Activated CD4-positive, alpha-beta memory T cell treated with anti-CD3 and anti-CD28 coated beads, Interleukin-2, amount 10 ng/mL, durations not matched to agents 7 days and 5 days (primary cell): ENCODE measurements at places on chromosomes 7 and 10. TPM values are rescaled to one million over a fixed set of nuclear protein-coding genes. Genes with fewer than 3 reads are reported as not detected.

DNA sequence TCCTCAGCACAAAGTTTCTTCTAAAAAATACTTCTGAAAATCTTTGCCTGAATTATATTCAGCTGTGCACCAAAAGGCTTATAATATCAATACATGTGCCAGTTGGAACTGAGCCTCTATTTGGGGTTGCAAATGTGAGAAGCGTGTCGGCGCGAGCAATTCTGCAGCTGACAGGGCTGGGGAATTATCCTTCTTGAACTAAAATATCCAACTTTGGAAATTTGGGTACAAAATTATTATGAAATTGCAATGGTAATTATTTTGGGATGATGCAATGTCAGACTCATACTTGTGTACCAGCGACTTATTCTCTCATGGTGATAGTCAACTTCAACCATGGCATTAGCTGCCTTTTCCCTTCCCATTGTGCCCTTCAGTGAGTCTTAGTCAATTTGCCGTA, 507.0 kb upstream of the KLF6 start:
- DNase-seq: no peak
- no peaks in the 10 kb centered on the region for H3K27me3 ChIP-seq
- no peak overlapping the region for H3K27ac ChIP-seq
- H3K4me1 ChIP-seq: no peaks in the 10 kb centered on the region
- no peaks in the 10 kb centered on the region for H3K36me3 ChIP-seq

- no peaks in the 10 kb centered on the region for H3K36me3 ChIP-seq
- H3K27me3 ChIP-seq: no peaks in the 10 kb centered on the region
- no peak for DNase-seq
- H3K4me1 ChIP-seq: no peaks in the 10 kb centered on the region
- no peak overlapping the region for H3K4me3 ChIP-seq
Measured at GRCh38 chr7:46175221-46175620, 254.1 kb upstream of the IGFBP3 start.

GRCh38 chr7:99036546-99037111, 107.3 kb downstream of the SMURF1 start:
- no peak overlapping the region for H3K27ac ChIP-seq
- H3K36me3 ChIP-seq: peaks cover 68% of the 10 kb centered on the region
- H3K4me3 ChIP-seq: no peak overlapping the region
- no peak for DNase-seq

Gene SSC4D
- not detected for total RNA-seq

DNA sequence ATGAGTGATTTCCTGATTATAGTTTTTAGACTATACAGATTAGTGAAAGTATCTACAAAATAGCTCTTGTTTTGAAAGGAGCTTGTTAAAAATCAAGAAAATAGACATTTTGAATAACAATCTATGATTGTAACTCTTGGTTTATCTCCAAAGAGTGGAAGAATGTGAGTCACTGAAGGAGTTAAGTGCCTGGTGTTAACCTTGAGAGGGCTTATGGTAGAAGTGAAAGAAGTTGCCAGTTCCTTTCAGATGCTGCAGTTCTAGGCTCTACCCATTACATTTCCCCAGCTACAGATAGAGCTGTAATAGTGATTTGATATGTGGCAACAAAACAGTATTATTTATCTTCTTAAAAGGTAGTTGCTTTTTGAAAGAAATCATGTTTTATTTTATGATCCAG, 12.7 kb downstream of the NRBF2 start:
- DNase-seq: no peak
- H3K27ac ChIP-seq: no peak overlapping the region
- no peaks in the 10 kb centered on the region for H3K27me3 ChIP-seq

- no peaks in the 10 kb centered on the region for H3K27me3 ChIP-seq
- DNase-seq: no peak
- H3K36me3 ChIP-seq: no peaks in the 10 kb centered on the region
- no peak overlapping the region for H3K4me3 ChIP-seq
- H3K27ac ChIP-seq: no peak overlapping the region
- no peaks in the 10 kb centered on the region for H3K4me1 ChIP-seq
Measured at GRCh38 chr7:103875718-103876117, 113.7 kb downstream of the RELN start.

DNA sequence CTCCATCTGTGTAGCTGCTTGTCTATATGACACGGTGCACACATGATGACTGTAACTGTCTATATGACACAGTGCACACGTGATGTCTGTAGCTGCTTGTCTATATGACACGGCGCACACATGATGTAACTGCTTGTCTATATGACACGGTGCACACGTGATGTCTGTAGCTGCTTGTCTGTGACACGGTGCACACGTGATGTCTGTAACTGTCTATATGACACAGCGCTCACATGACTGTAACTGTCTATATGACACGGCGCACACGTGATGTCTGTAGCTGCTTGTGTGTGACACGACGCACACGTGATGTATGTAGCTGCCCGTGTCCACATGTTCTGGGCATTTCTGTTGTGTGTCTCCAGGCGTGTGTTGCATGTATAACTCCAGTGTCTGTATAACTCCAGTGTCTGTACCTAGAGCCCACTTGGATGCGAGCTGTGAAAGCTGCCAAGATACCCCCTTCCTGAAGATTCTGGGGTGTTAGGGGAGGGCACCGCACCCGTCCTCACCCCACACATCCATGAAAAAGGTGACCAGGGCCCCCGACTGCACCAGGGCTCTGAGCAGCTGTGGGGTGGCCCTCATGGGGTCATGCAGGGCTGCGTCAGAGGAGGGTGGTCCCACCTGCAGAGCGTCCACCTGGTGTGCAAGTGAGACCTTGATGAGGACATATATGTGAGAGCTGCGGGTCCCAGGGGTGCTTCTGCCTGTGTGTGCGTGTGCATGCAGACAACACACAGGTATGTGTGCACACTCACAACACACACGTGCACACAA, 137.9 kb downstream of the ELFN1 start:
- DNase-seq: peak; percentile 9
- H3K27me3 ChIP-seq: peaks cover 2% of the 10 kb centered on the region
- H3K4me1 ChIP-seq: no peaks in the 10 kb centered on the region
- no peak overlapping the region for H3K4me3 ChIP-seq
- H3K27ac ChIP-seq: no peak overlapping the region

Gene SFTPA1
- total RNA-seq: not detected

GRCh38 chr10:113993489-113993991, 50.1 kb upstream of the ADRB1 start:
- peaks cover 66% of the 10 kb centered on the region for H3K27me3 ChIP-seq
- no peaks in the 10 kb centered on the region for H3K36me3 ChIP-seq
- peaks cover 11% of the 10 kb centered on the region for H3K4me1 ChIP-seq
- H3K27ac ChIP-seq: no peak overlapping the region
- DNase-seq: no peak

Gene CYP26A1
- total RNA-seq: not detected

- no peaks in the 10 kb centered on the region for H3K36me3 ChIP-seq
- H3K27ac ChIP-seq: no peak overlapping the region
Measured at GRCh38 chr10:98910048-98910447, 325.6 kb downstream of the HPSE2 start.

GRCh38 chr10:48736596-48736995, 51.9 kb downstream of the WDFY4 start:
- H3K27ac ChIP-seq: no peak overlapping the region
- no peak overlapping the region for H3K4me3 ChIP-seq
- peaks cover 5% of the 10 kb centered on the region for H3K27me3 ChIP-seq

Gene DPYSL4
- total RNA-seq: 6.7 TPM

DNA sequence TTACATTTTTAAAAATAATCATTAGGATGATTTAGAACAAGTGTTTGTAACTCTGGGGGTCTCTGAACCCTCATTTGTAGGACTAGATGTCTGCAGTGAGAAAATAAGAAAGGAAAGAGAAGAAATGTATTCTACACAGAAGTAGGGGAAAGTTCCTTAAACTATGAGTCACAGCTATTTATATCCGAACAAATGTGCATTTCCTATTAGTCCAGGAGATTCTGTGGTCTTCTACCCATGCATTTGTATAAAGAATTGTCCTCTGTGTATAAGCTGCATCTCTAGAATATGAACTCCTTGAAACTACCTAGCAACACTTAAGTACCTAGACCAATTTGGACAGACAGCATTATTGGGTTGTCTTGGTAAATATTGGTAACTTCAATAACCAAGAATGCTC, 15.9 kb upstream of the CD36 start:
- H3K4me1 ChIP-seq: no peaks in the 10 kb centered on the region
- no peak overlapping the region for H3K4me3 ChIP-seq
- H3K27ac ChIP-seq: no peak overlapping the region
- H3K36me3 ChIP-seq: no peaks in the 10 kb centered on the region
- H3K27me3 ChIP-seq: no peaks in the 10 kb centered on the region
- no peak for DNase-seq

DNA sequence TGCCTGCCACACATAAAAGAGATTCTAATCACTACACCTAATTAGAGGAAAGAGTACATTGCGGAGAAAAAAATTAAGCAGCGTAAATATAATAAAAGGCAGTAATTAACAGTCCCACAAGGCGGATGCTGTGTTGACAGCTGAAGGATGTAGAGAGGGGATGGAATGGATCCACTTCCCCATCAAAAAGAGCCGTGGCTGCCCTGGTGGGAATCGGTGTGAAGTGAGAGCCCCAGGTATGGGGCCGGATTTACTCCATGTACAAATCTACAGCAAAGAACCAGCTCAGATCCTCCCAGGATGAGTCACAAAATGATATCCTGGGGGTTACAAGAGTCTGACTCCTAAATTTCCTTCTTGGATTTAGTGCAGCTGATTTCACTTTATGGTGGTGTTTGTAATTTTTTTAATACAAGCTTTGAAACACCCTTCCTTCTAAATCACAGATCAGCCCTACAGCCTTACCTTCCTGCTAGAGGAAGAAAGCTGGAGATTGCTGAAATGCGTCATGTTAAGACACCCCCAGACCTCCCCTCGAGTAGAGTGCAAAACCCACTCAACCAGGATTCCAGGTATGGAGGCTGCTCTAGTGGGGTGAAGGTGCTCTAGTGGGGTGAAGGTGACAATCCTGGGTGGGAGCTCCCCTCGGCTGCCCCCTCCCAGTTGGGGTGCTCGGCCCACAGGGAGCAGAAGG, 398.4 kb downstream of the PLXNA4 start:
- H3K27me3 ChIP-seq: no peaks in the 10 kb centered on the region
- no peak overlapping the region for H3K27ac ChIP-seq
- no peak for DNase-seq
- H3K36me3 ChIP-seq: no peaks in the 10 kb centered on the region
- no peaks in the 10 kb centered on the region for H3K4me1 ChIP-seq

Gene INMT
- 1.0 TPM for total RNA-seq

Gene DNAJB9
- total RNA-seq: 23.2 TPM

GRCh38 chr7:34916267-34916666, 121.0 kb downstream of the DPY19L1 start:
- no peak overlapping the region for H3K27ac ChIP-seq
- DNase-seq: no peak
- H3K27me3 ChIP-seq: peaks cover 16% of the 10 kb centered on the region
- no peaks in the 10 kb centered on the region for H3K36me3 ChIP-seq

Gene SH2D4B
- total RNA-seq: 0.15 TPM

DNA sequence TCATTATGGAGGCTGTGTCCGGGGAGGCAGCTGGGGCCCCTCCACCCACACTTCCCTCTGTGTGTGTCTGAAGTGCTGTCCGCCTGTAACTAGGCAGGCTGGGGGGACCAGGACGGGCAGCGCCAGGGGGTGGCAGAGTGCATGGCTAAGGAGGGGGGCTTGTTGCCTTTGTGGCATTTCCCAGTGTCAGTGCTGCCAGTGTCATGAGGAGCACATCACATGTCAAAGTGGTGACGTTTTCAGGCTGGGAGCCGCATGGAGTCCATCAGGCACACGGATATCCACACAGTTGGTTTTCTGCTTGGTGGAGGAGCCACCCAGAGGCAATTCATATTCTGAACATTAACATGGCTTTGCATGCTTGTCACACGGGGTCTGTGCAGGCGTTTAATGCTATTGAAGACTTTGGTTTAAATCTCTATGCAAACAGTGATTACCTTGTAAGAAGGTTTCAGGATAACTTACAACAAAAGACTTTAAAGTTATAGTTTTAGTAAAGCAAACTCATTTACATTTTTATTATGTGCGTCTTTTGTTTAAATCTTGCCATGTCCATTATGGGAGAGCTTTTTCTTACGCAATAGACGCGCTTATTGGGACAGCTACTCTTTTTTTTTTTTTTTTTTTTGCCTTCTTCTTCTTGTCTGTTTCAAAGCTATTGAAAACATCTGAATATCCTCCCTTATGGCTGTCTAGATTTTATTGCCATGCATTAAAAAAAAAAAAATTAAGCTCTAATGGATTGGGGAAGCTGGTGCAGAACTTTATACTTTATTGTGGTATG, 52.9 kb downstream of the C10orf67 start:
- H3K27me3 ChIP-seq: peaks cover 19% of the 10 kb centered on the region
- no peaks in the 10 kb centered on the region for H3K4me1 ChIP-seq
- H3K4me3 ChIP-seq: no peak overlapping the region
- no peak for DNase-seq
- H3K27ac ChIP-seq: no peak overlapping the region
- no peaks in the 10 kb centered on the region for H3K36me3 ChIP-seq

DNA sequence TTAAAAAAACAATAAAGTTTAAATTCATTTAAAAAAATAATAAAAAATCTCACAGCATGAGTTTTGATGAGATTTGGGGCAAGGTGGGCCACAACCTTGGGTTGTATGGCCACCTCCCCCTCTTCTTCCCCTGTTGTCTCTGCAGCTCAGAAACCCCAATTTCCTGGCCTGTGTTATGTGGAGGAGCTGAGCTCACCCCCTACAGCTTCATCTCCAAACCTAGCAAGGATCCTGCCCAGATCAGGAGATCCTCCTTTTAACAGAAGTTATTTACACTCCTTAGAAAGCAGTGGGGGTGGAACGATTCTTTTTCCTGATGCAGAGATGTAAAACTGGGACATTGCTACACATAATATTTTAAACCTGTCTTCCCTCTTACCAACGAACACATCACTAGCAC, 6.9 kb upstream of the SH2D4B start:
- H3K27me3 ChIP-seq: no peaks in the 10 kb centered on the region
- H3K36me3 ChIP-seq: peaks cover 28% of the 10 kb centered on the region
- peak; percentile 32 for DNase-seq
- H3K4me3 ChIP-seq: peak overlapping the region; percentile 36
- peak overlapping the region; percentile 92 for H3K27ac ChIP-seq

Gene GPR15LG
- total RNA-seq: not detected

Gene KNDC1
- 1.2 TPM for total RNA-seq

DNA sequence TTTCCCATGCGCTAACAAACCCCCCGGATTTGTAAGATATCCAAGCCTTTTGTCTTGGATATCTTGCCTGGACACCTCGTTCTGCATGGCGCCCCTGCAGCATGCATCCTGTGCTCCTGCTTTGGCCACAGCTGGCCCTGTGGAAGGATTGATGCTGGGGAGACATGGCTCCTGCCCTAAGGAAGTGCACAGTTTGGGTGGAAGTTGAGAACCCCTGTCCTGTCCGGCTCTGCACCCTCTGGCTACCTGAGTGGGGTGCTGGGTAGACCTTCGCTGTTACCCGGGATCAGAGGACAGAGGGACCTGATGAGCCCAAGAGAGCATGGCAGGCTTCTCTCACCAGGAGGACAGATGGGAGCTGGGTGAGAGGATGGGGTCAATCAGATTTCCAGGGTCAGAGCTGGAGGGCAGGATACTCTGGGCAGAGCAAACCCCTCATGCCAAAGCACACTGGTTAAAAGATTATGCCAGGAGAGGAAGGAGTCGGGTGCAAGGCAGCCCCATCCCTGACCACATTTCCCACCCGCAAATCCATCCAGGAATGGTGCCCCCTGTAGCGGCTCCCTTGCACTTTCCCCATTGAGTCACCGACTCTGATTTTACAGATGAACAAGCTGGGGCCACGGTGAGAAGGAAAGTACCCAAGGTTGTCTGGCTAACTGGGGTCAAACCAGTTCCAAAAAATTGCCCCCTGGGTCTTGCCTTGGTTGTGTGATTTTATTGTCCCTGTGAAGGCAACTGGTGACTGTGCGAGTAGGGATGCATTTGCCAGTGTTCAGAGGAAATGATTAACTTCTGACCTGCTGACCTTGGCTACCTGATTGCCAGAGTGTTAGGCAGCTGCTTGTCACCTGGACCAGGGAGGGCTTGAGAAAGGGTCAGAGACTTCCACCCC, 290.1 kb upstream of the ZMIZ1 start:
- no peaks in the 10 kb centered on the region for H3K36me3 ChIP-seq
- no peaks in the 10 kb centered on the region for H3K4me1 ChIP-seq
- H3K27me3 ChIP-seq: no peaks in the 10 kb centered on the region
- H3K4me3 ChIP-seq: no peak overlapping the region
- no peak overlapping the region for H3K27ac ChIP-seq
